Renal cortex interstitium (tissue), 15 donors: ENCODE measurements at places on chromosomes 4 and X. TPM values are rescaled to one million over a fixed set of nuclear protein-coding genes. Genes with fewer than 3 reads are reported as not detected.

- DNase-seq, result no peak
Measured at GRCh38 chr4:185969657-185970056, 99.3 kb upstream of the TLR3 start.

- DNase-seq, result no peak
Measured at GRCh38 chr4:98674404-98675173, 16.2 kb upstream of the TSPAN5 start.

- DNase-seq, result no peak
Measured at GRCh38 chrX:32126997-32127396, 1055.2 kb upstream of the FTHL17 start.

- DNase-seq, result peak; percentile 25
Measured at GRCh38 chr4:147492761-147493160, 11.9 kb downstream of the EDNRA start.

GRCh38 chr4:6658209-6658595 is 17.7 kb downstream of the MRFAP1 start:
- DNase-seq, result no peak

GRCh38 chr4:128163177-128164117 is 102.3 kb downstream of the LARP1B start:
- no peak for DNase-seq

GRCh38 chrX:136457303-136457917 is 30.3 kb upstream of the BRS3 start:
- no peak for DNase-seq

DNA sequence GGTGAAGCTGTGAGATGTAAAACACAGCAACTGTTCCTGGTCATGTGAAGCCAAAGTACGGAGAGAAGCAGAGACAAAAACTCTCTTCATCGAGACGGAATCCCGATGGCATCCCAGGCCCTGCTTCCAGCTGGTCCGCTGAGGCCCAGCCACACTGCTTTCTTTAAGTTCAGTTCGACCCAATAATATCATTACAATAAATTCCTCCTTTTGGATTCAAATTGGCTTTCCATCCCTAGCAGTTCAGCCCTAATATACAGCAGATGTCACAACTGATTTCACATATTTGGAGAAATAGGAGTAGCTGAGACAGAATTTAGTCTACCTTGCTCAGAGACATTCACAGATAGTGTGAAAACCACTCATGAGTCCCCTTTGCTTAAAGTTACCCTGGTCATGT is 98.3 kb upstream of the SPRY1 start:
- DNase-seq, result no peak

DNA sequence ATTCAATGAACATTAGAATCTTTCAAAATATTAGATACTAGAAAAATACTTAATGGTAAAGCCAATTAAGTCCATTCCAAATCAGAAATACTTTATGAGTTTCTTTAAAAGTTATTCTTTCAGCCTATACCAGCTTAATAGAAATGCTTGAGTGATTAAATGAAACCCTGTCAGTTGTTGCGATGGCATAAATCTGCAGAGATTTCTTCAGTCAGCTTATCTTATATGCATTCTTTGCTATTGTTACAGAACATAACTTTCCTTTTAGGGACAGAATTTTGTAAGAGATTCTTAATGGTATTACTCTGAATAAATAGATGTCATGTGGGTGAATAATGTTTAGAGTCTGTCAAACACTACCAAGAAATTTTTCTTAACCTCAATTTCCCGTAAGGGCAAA is 325.0 kb upstream of the HAND2 start:
- no peak for DNase-seq

DNA sequence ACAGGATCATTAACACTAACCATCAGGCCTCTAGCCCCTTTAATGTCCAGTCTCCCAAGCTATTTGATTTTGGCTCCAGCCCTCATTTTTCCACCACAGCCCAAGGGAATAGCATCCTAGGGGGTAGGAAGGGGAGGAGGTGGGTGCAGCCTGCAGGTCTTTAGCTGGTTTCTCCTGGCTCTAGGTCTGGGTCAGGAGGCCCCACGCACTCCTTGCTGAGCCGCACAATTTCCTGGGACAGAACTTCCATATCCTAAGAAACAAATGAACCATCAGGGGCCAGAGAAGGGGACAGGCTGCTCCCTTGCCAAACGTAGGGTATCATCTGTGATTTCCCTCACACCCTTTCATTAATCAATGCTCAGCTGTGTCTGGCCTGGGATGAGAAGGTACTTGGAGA is 2.4 kb upstream of the KCND1 start:
- no peak for DNase-seq

DNA sequence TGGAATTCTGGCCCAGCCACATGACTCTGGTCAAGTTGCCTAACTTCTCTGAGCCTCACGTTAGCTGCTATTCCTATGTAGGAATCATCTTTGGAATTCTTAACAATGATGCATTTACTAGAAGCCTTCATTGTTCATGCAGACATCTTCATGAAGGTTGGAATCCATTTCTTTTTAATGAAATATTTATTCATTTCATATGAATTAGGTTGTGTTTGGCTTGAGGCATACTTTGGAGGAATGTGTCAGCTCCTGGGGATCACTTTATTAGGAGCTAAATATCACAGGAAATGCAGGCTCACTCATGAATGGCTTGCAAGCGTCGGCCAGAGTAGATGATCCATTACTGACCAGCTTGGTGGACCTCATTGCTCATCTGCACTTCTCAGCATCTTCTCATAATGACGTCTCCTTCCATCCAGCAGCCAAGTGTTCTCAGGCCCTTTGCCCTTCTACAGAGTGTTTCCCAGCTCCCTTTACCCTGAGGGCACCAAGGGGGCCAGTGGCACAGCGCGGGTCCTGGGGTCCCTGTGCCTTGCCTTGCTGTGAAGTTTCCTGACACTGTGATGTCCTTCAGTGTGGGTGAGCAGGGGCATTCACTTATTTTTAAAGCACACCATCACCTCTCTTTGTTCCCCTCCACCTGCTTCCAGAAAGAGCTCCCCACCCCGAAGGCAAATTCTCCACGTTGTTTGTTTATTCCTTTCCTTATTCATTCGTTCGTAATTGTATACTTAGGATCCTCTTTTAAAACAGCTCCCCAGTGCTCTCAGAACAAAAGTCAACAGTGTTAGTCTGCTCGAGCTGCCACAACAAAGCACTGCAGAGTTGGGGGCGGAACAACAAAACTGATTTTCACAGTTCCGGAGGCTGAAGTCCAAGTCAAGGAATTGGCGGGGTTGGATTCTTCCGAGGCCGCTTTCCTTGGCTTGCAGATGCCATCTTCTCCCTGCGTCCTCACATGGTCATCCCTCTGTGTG is 106.8 kb downstream of the STK32B start:
- no peak for DNase-seq

- DNase-seq, result no peak
Measured at GRCh38 chr4:172287117-172287516, 473.9 kb downstream of the GALNTL6 start.

DNA sequence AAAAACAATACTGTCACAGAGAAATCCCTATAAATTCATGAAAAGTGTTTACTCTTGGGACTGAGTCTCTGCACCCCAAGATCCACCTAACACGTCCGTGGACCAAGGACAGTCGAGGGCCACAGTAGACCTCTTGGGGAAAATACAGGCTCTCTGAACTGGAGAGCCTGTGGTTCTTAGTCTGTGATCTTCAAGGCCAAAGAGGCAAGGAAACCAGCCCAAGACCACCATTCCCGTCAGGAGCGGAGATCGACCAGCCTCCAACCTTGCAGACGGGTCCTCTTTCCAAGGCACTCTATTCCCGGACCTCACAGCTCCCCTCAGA is 1.6 kb upstream of the APBB2 start:
- DNase-seq, result no peak

- no peak for DNase-seq
Measured at GRCh38 chrX:111443946-111444345, 32.0 kb upstream of the DCX start.

DNA sequence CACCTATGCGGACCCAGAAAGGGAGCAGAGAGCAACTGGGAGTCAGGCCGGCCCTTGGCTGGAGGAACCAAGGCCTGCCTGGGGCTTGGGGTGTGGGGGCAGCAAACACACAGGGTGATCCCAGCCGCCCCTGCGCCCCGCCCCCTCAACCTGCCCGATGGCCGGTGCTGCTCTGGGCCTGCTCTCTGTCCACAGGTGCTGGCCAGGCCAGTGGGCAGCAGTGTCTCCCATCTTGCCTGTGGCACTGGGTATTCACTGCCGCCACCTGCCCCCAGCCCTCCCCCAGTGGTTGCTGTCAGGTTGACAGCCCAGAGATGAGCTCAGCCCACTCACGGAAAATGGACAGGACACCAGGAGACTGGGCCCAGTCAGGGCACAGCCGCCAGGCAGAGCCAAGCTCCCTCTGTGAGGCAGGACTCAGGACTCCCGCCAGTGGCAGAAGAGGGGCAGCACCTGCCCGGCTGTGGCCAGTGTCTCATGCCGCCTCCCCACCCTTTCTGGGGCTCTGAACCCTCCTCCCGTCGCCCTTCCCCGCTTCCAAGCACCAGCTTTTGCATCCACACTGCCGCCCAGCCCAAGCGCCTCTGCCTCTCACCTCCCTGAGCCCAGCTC is 4.7 kb downstream of the NKX1-1 start:
- no peak for DNase-seq

DNA sequence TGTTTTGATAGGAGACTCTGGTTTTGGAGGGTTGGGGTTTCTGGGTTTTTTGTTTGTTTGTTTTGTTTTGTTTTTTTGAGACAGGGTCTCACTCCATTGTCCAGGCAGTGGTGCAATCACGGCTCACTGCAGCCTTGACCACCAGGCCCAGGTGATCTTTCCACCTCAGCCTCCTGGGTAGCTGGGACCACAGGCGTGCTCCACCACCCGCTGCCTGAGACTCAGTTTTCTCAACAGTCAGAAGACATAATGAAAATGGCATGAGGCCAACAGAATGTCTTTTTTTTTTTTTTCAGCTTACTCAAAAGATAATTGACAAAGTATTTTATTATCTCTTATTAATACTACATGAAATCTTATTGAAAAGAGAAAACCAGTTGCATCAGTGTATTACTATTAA is 32.4 kb downstream of the TNIP2 start:
- DNase-seq, result no peak

GRCh38 chr4:7632971-7633370 is 198.2 kb upstream of the PSAPL1 start:
- DNase-seq, result no peak

DNA sequence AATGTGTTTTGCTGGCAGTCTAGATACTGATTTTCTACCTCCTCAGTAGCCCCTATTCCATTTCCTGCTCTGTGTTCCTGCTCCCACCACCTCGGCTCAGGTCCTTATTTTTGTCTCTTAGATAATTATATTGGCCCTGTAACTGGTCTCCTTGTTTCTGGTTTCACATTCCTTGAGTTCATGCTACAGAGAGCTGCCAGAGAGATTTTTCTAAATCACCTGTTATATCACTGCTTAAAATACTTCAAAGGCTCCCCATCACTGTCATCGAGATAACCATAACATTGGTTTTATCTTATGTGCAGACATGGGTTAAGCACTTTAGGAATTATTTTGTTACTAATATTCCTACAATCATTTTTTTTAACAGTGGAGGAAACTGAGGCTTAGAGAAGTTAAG is 9.6 kb downstream of the SYNPO2 start:
- DNase-seq, result no peak

GRCh38 chr4:15778289-15779241 is at the start of gene CD38:
TSS of gene CD38 (plus strand) at chr4:15778328. CDS start at chr4:15778415, 87 bp downstream.
- no peak for DNase-seq

GRCh38 chrX:40174854-40175510 is 77.2 kb upstream of the BCOR start:
- DNase-seq, result no peak

GRCh38 chr4:680928-681645 is 6.7 kb downstream of the MYL5 start:
- DNase-seq, result no peak

DNA sequence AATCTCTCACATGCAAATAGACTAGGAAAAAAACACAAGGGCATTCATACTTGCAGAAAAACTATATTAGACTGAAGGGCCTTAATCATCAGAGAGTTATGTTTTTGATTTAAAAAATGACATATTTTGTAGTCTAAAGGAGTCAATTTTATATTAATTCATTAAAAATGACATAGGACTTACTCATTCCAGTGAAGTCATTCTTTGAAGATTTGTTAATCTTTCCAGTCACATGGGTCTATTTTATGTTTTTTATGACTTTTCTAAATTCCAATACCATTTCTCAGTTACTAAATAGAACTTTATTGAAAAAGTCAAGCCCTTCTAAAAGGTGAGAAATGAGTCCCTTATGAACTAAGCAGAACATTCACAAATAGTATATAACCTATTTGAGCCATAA is 743.8 kb upstream of the INTU start:
- no peak for DNase-seq

DNA sequence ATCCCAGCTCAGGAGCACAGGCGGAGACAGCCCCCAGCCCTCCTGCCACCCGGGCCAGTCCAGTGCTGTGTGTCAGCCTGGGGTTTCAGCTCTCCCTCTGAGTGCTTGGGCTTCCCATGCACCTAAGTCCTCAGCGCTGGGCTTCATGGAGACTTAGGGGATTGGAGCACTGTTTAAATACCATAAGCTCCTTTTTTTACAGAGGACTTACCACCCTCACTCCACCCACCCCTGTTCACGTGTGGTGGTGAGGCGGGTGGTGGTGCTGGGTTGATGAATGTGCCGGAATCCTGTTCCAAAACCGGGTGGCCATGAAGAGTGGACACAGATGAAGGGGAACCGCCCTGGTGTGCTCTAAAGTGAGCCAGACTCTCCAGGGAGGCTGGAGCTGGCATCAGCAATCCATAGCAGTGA is 66.9 kb downstream of the PSAPL1 start:
- no peak for DNase-seq

GRCh38 chr4:173264684-173265185 is 69.4 kb downstream of the HMGB2 start:
- no peak for DNase-seq

DNA sequence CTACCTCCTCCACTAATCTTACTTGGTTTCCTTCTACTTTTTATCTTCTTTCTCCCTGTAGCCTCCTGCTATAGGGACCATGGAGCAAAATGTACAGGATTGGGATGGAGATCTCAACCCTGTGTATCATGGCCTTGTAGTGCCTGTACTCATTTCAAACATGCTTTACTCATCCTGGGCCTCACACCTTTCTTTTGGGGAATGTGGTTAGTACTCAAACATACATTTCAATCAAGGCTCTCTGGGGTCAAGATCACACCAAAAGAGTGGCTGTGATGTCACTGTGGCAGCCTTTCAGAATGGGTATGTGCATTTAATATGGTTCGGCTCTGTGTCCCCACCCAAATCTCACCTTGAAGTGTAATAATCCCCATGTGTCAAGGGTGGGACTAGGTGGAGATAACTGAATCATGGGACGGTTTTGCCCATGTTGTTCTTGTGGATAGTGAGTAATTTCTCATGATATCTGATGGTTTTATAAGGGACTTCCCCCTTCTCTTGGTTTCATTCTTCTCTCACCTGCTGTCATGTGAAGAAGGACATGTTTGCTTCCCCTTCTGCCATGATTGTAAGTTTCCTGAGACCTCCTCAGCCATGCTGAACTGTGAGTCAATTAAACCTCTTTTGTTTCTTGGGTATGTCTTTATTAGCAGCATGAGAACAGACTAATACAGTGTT is 205.1 kb downstream of the RASL11B start:
- no peak for DNase-seq

GRCh38 chrX:46770000-46770816 is 11.3 kb upstream of the SLC9A7 start:
- no peak for DNase-seq

The UGT2B28 gene
- not detected for polyA plus RNA-seq

The AFF2 gene
- 6.3 TPM for polyA plus RNA-seq

The UCP1 gene
- polyA plus RNA-seq, result 0.14 TPM

The DCHS2 gene
- polyA plus RNA-seq, result 6.6 TPM

The LRP2BP gene
- 3.6 TPM for polyA plus RNA-seq

The MID1 gene
- 23.2 TPM for polyA plus RNA-seq

The ERVMER34-1 gene
- polyA plus RNA-seq, result 3.3 TPM

The TLR6 gene
- 0.57 TPM for polyA plus RNA-seq

The NEUROG2 gene
- not detected for polyA plus RNA-seq

The UGT2B11 gene
- 0.49 TPM for polyA plus RNA-seq

The F8A2 gene
- polyA plus RNA-seq, result not detected

The NPY2R gene
- polyA plus RNA-seq, result 0.40 TPM
